ENCODE measurements at places on chromosomes 16 and 17. TPM values are rescaled to one million over a fixed set of nuclear protein-coding genes. Genes with fewer than 3 reads are reported as not detected.

GRCh38 chr17:48093341-48094045 is 7.8 kb downstream of the CBX1 start:
- no peaks in the 10 kb centered on the region for H3K27me3 ChIP-seq
- H3K36me3 ChIP-seq: peaks cover 5% of the 10 kb centered on the region
- DNase-seq: no peak
- H3K4me1 ChIP-seq: peaks cover 7% of the 10 kb centered on the region
- H3K4me3 ChIP-seq: no peak overlapping the region

DNA sequence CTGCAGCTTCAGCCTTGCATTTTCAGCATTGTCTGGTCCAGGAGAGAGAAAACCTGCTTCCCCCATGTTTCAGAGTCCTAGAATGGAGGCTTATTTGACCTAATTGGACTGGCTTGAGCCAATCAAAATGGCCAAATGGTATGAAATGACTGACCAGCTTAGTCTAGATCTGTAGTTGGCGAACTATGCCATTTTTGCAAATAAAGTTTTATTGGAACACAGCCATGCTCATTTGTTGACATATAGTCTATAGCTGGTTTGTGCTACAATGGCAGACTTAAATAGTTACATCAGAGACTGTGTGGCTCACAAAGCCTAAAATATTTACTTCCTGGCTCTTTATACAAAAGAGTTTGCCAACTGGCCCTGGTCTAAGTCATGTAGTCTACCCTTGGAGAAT is 180.8 kb downstream of the HS3ST3B1 start:
- H3K36me3 ChIP-seq: no peaks in the 10 kb centered on the region
- no peak for DNase-seq
- H3K27me3 ChIP-seq: peaks cover 6% of the 10 kb centered on the region
- no peak overlapping the region for H3K4me3 ChIP-seq

DNA sequence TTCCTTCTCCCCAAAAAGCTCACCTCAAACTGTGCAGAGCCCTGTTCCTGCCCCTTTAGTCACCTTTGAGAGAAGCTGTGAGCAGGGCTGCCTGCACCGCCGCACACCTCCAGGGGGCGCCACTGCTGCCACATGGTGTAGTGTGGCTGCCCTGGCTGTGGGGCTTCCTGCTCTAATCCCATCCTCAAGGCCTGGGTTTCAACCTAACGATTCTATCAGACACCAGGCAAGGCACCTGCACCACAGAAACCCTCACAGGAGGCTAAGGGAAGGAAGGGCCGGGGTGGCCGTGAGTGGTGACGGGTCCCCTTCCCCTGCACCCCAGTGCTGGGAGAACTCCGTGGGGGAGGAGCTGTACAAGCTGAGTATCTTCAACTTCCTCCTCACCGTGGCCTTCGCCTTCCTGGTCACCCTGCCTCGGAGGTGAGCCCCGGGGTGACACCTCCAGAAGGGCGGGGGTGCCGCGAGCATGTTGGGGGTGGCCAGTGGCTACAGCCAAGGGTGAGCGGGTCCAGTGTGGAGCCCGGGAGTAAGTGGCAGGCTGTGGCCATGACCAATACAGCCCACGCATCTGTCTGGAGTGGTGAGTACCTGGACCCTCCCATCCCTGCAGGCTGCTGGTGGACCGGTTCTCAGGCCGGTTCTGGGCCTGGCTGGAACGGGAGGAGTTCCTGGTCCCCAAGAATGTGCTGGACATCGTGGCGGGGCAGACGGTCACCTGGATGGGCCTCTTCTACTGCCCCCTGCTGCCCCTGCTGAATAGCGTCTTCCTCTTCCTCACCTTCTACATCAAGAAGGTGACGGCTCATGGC is 7.0 kb downstream of the TMC8 start:
- H3K4me1 ChIP-seq: peaks cover 15% of the 10 kb centered on the region
- H3K4me3 ChIP-seq: no peak overlapping the region
- H3K36me3 ChIP-seq: no peaks in the 10 kb centered on the region
- no peak for DNase-seq
- H3K27ac ChIP-seq: no peak overlapping the region

DNA sequence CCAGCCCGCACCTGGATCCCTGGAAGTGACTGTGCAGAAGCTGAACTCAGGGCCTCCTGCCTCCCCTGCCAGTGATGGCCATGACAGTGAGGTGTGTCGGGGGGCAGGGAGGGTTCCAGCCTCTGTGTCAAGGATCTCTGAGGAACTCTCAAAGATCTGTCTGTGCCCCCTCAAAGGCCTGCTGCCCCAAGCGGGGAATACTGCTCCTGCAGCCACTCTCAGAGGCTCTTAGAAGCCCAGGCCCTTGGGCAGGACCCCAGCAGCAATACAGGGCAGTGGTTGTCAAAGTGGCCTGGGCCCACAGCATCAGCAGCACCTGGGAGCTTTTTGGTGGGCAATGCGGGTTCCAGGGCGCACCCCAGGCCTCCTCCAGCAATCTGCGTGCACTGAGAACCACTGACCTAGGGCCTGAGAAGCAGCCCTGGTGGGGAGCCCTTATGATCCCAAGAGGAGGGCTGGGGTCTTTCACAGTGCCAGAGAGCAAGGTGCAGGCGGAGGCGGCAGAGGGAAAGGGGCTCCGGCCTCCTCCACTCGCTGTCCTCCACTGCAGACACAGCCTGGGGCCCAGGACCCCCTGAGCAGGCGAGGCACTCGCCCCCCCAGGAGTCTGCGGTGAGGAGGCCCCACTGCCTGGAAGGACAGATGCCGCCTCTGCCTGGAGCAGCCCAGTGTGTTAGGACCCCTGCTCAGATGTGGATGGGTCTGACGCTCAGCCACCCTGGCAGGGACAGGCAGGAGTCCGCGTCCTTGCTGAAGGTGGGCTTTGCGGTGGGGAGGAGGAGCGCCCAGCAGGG is 42.1 kb downstream of the ENGASE start:
- H3K36me3 ChIP-seq: no peaks in the 10 kb centered on the region
- H3K4me1 ChIP-seq: peaks cover 10% of the 10 kb centered on the region
- H3K4me3 ChIP-seq: no peak overlapping the region
- no peak overlapping the region for H3K27ac ChIP-seq

RNF157 gene
- total RNA-seq: 6.8 TPM
